Central memory CD8-positive, alpha-beta T cell (primary cell): ENCODE measurements at places on chromosomes 7 and 10.

DNA sequence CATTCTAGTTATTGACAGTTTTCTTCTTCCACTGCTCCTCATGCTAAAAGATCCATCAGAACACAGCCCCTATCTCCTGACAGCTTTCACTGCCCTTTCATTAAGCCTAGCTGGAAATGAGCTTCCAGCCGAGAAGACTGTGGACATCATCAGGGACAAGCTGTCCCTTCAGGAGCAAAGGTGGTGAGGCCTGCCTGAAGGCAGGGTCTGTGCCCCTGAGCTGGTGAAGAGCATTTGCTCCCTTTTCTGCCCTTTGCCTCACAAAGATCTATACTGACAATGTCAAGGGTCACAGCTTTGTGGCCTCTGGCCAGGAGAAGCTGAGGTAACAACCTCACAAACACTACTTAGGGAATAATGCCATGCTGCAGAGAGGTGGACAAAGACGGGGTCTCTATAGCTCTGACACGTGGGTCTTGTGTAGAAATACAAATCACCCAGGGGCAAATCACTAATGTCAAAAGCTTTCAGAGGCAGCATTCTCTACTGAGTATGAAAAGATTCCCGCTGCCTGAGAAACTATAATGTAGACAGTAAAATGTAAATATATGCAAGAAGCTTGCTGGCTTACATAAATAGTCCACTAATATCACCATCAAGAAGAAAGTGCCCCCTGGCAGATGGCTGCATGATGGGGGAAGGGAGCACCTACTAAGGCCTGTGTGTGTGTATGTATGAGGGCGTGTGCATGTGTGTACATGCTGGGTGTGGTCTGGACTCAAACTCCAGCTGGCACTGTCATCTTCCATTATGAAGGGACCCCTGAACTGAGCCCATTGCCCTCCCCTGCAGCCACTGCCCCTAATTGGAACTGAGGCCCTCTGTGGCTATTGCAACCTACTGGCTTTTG lies 55.8 kb downstream of the HBP1 start:
- DNase-seq: no peak

GRCh38 chr7:43463401-43463980 lies 119.4 kb upstream of the STK17A start:
- no peak for DNase-seq

- DNase-seq: no peak
Observed at GRCh38 chr10:18164748-18165361, 24.6 kb downstream of the CACNB2 start.

- DNase-seq: no peak
Observed at GRCh38 chr10:47415520-47416304, 31.6 kb upstream of the ZNF488 start.

- DNase-seq: no peak
Observed at GRCh38 chr7:159117366-159118196, 27.1 kb downstream of the VIPR2 start.

DNA sequence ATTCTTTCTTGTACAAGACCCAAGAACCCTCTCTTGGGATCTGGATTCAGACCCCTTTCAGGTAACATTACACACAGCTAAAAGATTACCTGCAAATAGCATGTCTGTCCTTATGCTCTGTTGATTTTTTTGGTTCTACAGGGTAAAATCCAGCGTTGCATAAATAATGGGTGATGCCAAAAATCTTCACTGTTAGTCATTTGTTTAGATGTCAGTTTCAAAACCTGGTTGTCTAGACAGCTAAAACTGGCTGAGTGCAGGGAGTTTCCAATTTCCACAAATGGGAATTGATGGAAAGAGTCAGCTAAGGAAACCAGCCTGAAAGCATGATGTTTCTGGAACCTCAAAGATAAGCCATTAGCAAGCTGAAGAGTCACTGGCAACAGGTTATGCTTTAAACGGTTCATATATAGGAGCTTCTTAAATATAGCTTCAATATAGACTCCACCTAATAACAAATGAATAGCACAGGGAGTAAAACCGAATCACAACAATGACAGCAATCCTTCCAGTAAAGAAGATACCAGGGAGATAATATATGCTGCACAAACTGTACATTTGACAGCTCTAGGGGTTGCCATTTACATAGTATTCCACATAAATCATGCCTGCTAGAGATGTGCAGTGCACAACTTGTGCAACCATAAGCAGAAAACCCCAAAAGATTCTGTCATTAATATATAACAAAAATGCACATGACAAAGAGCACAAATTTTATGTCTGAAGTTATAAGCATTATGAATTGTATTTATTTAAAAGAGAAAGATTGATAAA lies 20.4 kb downstream of the CCDC71L start:
- DNase-seq: no peak

DNA sequence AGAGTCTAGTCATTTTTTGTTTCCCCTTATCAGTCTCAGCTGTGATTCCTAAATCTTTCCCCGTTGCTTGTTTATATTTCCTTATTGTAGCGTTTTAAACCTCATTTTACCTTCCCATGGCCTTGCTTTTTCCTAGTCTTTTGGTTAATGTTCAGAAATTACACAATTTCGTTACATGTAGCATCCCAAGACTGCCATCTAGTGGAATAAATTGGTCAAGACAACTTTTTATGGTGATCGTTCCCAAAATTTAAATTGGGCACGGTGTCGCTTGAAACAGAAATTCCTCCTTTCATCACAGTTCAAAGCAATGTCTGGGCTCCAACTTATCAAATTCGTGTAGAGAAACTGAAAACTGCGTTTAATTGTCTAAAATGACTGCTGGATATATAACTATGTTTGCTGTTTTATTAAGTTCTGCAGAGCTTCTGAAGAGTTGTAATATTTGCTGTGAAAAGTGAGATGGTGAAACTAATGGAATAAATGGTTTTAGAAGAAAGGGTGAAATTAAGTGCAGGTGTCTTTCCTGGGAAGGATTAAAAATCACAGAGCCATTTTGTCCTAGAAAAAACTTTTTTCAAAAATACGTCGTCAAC lies 370.2 kb downstream of the PHF14 start:
- no peak for DNase-seq

DNA sequence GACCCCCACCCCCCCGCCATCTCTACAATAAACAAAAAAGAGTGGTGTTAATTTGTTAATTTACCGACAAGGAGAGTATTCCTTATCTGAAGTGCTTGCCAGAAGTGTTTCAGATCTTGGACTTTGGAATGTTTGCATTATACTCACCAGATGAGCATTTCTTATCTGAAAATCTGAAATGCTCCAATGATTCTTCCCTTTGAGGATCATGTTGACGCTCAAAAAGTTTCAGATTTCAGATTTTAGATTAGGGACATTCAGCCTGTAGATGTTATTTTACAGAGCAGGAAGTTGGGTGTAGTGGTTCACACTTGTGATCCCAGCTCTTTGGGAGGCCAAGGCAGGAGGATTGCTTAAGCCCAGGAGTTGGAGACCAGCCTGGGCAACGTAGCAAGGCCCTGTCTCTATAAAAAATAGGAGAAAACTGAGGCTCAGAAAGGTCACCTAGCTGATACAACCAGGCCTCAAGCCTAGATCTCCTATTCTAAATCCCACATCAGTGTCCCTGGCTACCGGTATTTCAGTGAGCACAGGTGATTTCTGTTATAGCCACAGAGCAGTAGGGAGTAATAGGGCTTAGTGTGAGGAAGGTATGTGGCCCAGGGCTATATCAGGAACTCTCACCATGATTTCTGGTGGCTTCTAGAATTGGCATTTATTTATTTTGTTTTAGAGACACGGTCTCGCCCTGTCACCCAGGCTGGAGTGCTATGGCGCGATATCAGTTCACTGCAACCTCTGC lies 35.4 kb downstream of the TMEM120A start:
- DNase-seq: no peak

- DNase-seq: no peak
Observed at GRCh38 chr10:75530299-75530698, 98.9 kb downstream of the LRMDA start.

DNA sequence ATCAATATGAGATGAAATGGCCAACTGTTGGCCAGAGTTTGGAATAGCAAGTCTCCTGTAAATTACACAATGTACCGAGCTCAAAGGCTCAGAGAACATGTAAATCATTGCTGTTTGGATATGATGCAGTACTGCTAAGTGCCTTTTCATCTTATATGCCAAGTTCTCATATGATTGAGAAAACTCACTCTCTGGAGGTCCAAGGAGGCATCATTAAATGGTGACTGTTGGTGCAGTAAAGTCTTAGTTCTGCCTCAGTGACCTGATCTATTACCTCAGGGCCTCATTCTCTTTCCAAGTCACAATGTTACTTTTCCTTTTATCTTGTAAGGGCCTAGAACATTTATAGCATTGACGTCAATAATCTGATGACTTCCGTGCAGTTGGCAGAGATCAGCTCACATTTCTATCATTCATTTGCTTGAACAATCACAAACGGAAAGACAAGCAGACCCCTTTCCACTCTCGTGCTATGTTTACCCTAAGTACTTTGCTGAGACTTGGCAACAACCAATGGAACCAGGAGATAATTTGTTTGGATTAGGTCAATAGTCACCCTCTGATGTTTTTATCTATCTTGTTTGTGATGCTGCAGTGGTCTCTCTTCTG lies 32.6 kb upstream of the PDK4 start:
- no peak for DNase-seq

DNA sequence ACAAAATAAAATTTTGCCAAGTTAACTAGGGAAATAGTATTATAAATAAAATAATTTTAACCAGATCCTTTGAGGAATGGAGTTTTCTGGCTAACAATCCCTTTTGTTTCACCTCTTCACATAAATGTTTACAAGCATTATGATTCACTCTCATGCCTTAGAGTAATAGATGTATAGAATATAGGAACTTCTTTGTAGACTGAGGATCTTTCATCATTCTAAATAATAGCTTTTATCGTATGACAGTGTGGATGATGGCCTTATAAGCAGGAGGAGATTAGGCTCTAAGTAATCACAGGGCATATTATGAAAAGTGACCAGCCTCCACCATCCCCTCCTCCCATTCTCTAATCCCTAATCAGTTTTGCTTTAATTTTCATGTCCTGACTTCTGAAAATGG lies 13.5 kb downstream of the ING3 start:
- no peak for DNase-seq

DNA sequence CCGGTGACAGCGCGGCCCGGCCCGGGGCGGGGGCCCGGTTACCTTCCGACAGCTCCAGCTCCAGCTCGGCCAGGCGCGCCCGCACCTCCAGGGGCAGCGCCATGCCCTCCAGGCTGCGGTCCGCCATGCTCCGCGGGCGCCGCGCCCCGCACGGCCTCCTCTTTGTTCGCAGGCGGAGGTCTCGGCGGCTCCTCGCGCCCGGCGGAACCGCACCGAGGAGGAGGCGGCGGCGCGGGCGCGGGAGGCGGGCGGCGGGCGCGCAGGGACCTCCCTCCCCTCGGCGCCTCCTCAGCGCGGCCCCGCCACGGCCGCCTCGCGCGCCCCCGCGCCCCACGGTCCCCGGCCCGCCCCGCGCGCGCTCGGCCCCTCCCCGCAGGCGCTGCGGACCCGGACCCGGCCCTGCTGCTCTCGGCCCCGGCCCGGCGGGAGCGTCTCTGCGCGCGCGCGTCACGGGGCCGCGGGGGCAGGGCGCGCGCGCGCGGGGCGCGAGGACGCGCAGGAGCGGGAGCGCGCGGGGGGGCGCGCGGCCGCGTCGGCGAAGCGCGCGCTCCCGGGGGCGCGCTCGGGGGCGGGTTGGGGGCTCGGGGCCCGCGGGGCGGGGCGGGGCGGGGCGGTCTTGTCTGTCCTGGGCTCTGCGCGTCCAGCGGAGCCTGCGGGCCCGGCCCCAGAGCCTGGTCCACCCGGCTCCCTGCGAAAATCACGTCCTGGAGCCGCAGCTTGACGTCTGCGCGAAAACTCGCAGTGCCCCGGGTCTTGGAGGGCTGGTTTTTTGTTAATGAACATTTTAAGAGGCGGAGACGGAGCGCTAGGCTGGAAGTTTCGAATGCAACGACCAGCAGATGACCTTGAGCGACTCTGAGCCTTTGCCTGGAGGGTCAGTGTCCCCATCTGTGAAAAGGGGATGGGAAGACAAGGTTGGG lies at the start of gene DIP2C:
TSS of gene DIP2C (minus strand) at position 217 of the 920 bp plus-strand sequence. CDS start at position 127, 90 bp downstream.
- no peak for DNase-seq

DNA sequence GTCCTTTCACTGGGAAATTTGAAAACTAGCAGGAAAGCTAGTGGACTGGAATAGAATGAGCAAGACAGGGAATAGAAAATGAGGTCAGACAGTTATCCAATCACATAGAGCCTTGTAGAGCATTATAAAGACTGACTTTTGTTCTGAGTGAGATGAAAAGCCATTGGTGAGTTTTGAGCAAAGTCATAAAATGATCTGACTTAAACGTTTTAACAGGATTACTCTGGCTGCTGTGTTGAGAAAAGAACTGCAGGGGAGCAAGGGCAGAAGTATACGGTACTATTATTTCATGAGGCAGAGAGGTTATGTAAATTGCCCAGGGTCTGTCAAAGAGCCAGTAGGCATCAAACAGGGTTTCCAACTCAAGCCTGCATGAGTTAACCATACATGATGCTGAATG lies 393.4 kb downstream of the TFEC start:
- no peak for DNase-seq

- no peak for DNase-seq
Observed at GRCh38 chr10:25178411-25178810, 3.6 kb downstream of the GPR158 start.

DNA sequence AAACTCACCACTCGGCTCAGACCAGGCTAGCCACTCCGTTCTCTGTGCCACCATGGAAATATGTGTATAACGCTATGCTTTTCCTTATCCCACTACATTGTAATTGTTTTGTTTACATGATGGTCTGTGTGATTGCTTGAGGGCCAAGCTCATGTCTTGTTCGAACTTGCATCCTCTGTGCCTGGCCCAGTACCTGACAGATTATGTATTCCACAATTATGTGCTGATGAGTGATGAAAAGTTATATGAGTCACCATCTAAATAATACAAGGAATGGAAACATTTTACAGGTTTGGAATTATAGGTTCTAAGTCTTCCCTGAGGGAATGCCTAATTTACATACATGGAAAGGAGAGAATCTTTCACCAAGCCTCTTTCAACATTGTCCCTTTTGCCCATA lies 137.4 kb downstream of the C7orf25 start:
- DNase-seq: no peak

GRCh38 chr10:31583293-31583692 lies 264.3 kb downstream of the ZEB1 start:
- DNase-seq: no peak

- no peak for DNase-seq
Observed at GRCh38 chr7:139648941-139649425, 125.5 kb downstream of the CLEC2L start.

DNA sequence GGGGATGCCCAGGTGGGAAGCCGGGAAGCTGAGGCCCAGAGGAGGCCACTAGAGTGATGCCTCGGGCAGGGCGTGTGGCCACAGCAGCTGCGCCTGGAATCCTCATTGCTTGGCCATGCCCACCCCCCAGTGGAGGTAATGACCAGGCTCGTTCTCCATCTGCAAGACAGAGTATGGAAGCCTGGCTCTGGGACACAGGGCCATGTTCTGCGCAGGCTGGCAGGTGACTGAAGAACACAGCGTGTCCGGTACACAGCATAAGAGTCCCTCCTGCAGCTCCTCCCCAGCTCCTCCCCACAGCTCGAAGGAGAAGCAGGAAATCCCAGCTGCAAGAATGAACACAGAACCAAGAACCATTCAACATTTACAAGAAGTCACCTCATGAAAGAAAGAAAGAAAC lies 64.8 kb downstream of the SMURF1 start:
- DNase-seq: no peak
